ENCODE measurements at places on chromosomes 1 and 21.

DNA sequence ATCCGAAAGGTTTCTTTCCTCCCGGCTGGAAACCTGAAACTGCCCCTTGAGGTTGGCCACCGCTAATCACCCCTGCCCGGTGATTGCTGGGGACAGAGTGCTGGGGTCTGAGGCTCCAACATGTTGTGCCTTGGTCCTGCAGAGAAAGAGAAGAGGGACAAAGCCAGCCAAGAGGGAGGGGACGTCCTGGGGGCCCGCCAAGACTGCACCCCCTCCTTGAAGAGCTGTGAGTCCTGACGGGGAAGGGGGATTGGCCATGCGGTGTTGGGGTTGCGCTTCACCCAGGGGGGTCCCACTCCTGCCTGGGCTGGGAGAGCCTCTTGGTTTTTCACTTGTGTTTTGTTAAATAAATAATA, 19.5 kb downstream of the LDLRAP1 start:
- DNase-seq, result no peak

DNA sequence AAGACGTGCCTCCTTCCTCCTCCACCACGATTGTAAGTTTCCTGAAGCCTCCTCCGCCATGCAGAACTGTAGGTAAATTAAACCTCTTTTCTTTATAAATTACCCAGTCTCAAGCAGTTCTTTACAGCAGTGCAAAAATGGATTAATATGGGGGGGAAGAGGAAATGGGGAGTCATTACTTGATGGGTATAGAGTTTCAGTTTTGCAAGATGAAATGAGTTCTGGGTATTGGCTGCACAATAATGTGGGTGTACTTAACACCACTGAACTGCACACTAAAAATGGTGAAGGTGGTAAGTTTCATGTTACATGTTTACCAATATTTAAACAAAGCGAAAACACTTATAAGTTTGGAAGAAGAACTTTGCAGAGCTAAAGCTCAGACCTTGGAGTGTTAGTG, 24.3 kb upstream of the DISP1 start:
- no peak for DNase-seq

DNA sequence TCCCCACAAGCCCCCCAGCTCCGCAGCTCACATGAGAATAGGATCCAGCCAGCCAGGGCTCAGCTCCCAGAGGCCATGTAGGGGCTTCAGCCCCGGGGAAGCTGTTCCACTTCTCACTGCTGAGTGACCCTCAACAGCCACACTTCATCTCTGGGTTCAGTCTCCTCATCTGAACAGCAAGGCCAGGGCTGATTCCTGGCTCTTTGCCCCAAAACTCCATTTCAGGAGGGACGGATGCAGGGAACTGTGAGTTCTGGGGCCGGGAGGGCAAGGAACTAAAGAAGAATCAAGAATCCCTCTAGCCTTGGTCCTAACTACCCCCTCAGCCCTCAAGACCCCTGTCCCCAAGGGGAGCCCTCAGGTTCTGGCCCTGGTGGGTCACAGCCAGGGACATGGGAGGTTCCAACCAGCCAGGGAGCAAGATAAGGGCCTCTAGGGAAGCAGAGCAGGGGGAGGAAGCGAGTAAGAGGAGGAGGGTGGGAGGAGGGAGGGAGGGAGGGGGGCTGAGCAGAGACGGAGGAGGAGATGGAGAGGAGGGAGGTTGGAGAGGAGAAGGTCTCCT, 13.1 kb downstream of the SDC3 start:
- DNase-seq, result no peak

DNA sequence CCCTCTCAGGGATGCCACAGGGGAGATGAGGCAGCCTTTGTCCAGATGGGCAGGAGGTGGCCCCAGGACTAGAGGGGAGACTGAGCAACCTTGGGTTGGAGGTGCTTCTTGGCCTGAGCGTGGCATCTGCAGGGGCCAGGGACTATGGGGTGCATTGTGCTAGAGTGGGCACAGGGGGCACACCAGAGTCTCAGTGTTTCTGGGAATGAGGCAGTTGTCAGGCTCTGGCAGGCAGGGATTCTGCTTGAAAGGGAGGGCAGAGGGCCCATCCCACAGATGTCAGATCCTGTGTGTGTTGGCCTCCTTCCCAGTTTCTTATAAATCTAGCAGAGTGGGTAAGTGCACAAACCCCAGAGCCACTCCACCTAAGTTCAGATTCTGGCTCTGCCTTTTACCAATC, 13.7 kb downstream of the LGR6 start:
- DNase-seq, result peak; percentile 93

GRCh38 chr1:3410142-3410925, 44.1 kb upstream of the ARHGEF16 start:
- DNase-seq, result no peak

GRCh38 chr1:96973605-96974004, 252.0 kb downstream of the PTBP2 start:
- peak; percentile 69 for DNase-seq

DNA sequence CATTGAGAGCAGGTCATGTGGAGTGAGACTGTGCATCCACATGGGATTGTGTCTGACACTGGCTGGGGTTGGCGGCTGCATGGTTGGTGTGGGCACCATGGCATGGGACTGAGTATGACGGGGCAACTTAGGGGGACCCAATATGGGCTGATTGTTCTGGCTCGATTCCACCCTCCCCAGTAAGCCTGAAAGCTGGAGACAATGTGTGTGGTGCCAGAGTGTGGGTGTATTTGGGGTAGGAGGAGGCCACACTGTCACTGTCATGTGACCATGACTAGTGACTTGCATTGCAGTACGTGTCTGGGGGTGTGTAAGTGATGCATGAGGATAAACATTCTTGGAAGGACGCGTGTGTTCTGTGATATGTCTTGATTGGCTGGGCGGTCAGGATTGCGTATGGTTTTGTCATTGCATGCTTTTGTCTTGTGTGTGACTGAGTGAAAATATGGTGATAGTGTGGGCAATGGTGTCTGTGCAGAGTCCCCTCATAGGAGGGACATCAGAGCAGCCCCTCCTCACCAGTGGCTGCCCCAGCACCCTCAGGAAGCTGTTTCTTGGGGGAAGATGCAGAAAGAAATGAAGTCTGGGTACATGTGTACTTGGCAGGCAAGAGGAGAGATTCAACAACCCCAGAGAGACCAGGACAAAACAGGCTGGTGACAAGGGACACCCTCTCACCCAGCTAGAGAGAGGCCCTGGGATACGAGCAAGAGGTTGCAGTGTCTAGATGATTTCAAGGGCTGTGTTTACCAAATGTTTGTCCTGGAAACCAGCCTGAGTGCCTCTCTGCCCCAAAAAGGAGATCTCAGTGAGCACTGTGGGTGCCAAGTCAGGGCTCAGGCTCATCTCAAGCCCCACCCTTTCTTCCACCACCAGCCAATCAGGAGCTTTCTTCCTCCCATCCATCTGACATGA, 36.3 kb downstream of the SDC3 start:
- no peak for DNase-seq

- peak; percentile 86 for DNase-seq
Observed at GRCh38 chr1:40708750-40709099, 17.2 kb downstream of the NFYC start.

- no peak for DNase-seq
Observed at GRCh38 chr1:205577874-205578658, 53.7 kb downstream of the ELK4 start.

DNA sequence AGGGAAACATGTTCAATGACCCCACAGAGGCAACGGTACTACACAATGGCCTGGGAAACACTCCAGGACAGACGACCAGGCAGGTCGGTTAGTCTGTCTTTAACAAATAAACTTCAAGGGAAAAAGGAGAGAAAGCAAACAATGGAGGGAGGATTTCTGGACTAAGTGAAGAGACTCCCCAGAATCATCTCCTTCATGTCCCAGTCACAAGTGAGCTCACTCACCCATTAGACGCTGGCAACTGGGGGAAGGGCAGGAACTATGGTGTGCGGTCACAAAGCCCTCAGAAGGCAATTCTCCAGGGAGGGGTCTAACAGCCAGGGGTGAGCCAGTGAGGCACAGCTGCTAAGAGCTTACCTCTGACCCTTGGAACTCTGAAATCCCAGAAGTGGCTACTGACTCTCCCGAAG, 55.7 kb upstream of the NADK start:
- no peak for DNase-seq

DNA sequence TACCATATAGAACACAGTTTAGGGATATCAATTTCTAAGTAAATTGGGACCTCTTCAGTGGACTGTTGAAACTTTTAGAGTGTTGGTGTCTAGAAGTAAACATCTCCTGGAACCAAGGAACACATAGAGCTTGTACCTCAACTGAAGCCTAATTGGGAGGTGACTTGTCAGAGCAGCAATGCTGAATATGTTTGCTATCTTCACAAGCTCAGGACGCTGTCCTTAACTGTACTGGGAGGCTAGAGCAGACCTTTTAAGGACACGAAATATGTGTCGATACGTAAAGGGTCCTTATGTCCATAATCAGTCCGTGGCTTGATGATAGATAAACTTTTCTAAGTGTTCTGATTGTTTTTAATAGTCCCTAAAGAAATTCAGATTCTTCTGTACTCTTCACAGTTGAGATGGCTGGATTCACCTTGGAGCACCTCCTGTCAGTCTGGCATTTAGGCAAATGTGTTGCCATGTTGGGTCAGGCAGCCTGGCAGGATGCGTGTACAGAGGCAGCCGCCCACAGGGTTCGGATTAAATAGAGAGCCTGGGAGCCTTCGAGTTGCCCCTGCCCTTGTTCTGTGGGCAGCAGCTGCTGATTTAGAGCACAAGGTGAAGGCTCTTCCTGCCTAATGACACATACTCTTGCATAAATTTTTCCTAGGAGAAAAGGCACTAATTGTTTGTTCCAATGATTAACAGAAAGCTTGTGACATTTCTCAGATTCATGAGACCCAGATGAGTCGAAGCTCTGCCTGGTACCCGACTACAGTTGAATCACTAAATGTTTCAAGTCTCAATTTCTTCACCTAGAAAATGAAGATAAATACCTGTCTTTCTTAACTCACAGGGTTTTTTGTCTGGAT, 3.6 kb downstream of the ACTN2 start:
- DNase-seq, result no peak

- peak; percentile 98 for DNase-seq
Observed at GRCh38 chr1:244050835-244051444, at the start of gene ZBTB18. Gene ZBTB18, plus strand, starts transcription at chr1:244051283. Its CDS starts 149 bp downstream, at chr1:244051432.

GRCh38 chr1:8681911-8682310, 135.5 kb downstream of the RERE start:
- peak; percentile 25 for DNase-seq

All from NCI-H524 (cell line).